ENCODE measurements at places on chromosomes 2 and 18.

DNA sequence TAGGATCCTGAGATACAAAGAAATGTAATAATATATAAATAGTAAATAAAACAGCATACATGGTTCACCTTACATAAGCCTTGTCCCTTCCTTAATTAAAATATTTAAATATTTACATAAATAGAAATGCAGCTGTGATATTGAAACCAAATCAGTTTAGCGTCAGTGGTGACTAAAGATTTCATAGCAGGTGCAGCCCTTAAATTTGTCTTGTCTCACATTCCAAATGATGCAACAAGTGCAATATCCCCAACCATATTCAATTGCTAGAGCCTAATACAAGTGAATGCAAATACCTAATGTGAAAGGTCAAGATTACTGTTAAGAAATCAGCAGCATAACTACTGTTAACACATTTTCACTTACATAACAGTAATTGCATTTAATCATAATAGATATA is 539.5 kb downstream of the NYAP2 start:
- DNase-seq: no peak

- DNase-seq: no peak
Observed at GRCh38 chr18:74266161-74266560, 25.6 kb downstream of the CYB5A start.

- DNase-seq: no peak
Observed at GRCh38 chr2:883260-883802, 67.3 kb upstream of the SNTG2 start.

- DNase-seq: no peak
Observed at GRCh38 chr18:21759836-21760235, 19.2 kb downstream of the MIB1 start.

DNA sequence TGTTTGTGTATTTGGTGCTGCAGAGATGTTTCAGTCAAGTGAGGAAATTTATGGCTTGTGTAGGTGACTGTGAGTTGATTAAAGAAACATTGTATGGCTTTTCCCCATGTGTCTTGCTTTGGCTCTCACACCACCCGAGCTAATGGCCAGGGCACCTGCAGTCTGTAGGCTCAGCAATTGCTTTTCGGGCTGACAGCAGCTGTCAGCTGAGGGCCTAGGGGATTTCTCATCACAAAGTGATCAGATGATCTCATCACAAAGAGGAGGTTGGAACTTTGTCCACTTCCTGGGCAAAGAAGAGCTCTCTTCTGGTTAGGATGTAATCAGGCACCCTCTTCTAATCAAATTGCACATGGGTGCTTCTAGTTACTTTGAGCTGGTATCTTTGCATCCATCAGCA is 632.2 kb downstream of the SLC4A3 start:
- no peak for DNase-seq

DNA sequence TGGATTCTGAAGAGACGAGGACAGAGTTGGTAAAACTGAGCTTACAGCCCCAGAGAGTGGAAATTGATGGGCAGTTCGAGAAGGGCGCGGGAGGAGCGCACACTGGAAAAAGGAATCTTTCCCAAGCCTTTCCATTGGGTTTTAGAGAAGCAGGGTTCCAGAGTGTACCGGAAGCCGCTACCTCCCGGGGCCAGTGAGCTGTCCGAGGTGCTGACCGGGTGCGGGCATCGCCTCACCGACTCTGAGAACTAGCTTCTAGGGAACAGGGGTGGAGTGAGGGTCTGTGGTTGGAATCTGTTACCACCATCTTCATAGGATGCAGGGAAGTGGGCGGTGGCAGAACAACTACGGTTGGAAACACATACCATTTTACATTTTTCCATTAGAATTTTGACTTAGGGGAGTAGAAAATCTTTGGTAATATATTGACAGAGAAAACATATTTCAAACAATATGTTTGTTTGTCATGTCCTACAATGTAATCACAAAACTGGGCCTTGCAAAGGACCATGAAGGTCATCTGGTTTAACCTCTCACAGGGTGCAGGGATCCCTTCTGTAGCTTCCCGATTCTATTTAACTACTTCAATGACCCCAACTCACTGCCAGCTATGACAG is 724 bp downstream of the NMS start:
- DNase-seq: no peak

DNA sequence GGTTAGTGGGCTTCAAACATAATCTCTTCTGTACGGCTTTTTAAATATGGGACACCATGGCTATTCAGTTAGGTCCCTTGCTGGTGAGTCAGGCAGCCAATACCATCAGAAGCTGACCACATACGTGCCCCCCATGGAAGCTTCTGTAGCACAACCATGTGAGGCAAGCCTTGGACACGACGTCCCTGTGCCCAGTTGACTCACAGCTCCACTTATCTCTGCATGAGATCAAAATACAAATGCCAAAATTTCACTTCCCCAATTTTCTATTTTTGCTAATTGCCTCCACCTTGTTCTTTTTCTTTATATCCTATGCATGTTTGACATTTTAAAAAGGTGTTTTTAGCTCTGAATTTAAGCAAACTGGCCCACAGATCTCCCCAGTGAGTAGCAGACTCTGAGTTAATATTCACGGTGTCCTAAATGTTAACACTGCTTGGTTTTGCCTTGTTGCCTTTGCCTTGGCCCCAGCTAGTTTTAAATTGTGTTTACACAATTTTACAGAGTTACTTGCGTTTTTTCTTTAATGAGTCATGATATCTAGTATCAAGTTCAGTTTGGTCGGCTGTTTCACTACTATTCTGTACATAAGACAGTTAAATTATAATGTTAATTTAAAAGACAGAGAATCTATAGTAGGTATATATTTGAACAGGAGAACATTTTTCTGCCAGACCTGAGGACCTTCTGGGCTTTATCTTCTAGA is 77.5 kb downstream of the CDCA7 start:
- DNase-seq: no peak

DNA sequence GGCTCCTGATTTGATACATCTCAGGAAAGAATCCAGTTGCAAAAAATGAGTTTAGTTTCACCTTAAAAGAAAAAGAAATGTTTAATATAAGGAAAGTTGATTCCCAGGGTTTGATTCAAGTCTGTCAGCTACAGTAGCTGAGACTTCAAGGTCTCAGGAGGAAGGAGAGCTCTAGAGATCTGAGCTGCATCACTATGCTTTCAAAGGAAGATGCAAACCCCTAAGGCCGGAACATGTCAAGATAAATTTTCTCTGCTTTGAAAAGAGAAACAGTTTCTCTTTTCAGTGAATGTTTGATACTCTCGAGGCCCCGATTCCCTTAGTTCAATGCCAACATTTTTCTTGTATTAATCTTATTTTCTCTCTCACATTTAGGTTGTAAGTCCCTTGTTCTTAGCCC is 128.6 kb downstream of the RGPD3 start:
- DNase-seq: no peak

GRCh38 chr2:20617892-20618467 is 32.9 kb downstream of the HS1BP3 start:
- DNase-seq: peak; percentile 16

DNA sequence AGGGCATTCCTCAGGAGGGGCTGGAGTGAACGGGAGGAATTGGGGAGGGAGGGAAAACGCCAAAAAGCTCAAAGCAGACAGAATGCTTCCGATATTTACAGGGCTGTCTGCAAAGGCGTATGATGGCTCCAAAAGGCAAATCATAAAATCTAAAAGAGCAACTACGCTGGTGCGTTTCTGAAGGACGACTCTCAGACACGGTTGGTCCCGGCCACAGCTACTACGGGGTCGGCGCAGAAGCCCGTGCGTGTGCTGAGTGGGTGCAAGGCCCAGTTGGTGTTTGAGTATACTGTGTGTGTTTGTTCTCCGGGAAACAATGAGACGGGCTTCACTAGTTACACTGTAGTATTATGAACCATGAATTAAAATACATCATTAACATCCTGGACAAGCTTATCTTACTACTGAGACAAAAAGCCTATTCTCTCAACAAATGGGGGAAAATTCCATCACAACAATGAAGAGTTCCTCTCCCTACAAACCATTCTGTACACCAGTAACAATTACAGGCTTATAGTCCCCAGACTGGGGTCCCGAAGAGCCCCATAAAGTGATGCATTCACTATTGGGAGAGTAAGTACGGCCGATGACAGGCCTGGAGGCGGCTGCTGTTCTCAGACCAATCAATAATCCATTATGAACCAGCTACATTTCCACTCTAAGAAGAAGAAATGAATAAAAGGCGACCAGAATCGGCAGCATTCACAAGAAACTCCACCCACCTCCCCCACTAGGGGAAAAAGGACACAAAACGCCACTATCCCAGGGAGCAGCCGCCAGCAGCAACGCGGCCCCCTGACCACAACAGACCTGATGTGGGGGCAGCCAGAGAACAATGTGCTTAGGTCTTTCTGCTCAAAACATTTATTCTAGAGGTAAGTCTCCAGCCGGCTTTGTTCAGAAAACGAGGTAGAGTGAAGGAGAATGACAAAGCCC is 43.4 kb downstream of the ZNF516 start:
- no peak for DNase-seq

GRCh38 chr2:241540771-241541561 is 17.6 kb upstream of the BOK start:
- DNase-seq: peak; percentile 74

DNA sequence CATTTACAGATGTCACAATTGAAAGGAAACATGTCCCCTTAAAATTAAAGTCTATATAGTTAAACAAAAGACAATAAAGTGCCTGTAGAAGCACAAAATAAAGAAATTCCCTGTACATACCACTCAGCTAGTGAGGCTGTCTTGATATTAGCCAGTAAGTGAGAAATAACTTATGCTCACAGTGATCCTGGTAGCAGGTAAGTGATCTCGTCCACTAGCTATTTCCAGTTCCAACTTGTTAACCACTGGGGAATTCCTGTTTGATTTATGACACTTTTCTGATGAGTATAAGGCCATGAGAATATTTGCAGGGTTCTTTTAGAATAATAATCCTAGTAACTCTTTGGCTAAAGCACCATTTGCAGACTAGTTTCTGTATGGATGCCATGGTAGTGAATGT is 127.9 kb upstream of the PGAP1 start:
- no peak for DNase-seq

DNA sequence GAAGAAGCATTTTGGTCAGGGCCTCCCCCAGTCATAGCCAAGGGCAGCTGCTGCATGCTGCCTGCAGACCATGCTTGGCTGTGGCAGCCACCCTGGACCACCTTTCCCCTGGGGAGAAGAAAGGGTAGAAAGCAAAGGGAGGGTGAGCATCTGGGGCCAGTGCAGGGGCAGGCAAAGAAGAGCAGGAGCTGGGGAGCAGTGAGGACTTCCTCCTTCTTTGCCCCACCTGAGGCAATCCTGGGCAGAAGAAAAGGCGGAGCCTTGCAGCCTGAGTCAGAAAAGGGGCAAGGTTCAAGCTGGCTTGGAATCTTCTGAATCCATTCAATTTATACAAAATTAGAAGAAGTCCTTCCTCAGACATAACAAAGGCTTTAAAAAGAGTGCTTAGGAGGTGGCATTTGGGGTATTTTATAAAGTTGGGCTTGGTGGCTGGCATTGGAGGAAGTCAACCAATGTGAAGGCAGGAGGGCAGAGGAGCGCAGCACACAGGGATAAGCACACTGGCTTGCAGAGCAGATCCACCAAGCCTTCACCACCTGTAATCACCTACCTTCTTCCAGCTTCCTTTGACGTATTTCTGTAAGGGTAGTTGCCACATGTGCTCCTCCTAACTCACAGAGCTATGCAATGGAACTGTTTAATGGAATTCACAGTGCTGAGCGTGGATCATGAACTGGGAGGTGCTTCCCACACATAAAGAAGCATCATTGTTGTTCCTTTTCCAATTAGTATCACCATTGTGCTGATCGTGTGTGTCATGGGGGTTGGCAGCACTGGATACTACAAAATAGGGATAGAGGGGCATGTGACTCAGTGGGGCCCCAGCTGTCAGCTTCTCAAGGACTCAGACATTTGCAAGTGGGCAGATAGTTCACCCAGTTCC is 154.4 kb upstream of the EPAS1 start:
- no peak for DNase-seq

DNA sequence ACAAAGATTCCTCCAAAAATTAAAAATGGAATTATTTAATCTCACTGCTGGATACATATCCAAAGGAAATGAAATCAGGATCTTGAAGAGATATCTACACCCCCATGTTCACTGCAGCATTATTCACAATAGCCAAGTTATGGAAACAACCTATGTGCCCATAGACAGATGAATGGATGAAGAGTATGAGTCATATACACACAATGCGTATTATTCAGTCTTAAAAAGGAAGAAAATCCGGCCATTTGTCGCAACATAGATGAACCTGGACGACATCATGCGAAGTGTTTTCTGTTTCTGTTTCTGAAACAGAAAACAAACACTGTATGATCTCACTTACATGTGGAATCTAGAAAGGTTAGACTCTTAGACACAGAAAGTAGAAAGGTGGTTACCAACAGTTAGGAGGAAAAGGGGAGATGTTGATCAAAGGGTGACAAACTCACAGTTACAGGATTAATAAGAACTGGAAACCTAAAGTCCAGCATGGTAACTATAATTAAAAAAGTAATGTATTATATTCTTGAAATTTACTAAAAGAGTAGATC is 87.8 kb upstream of the ERBB4 start:
- no peak for DNase-seq

- DNase-seq: no peak
Observed at GRCh38 chr2:8985561-8986326, 17.7 kb downstream of the MBOAT2 start.

DNA sequence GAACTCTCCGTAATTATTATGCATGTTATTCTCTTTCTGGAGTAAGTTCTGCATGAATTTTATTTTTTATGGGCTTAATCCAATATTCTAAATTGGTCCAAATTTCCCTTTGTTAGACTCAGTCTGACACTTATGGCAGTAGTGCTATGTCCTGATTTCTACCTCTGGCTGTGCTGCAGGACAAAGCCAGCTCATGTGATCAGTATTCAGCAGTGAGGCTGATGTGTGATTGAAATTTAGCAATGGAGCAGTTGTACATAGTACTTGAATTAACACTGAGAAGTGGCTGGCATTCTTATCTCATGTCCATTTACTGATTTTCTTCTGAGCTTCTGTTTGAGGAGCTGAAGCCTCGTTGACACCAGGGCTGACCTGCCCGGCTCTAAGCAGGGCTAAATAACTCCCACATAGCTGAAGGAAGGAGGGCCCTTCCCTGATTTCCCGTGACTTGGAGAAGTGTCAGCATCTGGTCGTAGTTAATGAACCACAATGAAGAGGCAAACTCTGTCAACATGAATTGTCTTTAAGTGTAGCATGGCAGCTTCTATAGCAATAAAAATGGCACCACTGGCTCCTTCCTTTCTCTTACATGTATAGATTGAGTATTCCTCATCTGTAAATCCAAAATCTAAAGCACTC is 159.0 kb upstream of the RASGRP3 start:
- no peak for DNase-seq

Measured in hematopoietic multipotent progenitor cell treated with erythropoietin and hydrocortisone succinate and interleukin-3 and kit ligand, for 17 days (in vitro differentiated cells).